ENCODE measurements at places on chromosomes 5 and 9.

- no peak for DNase-seq
Observed at GRCh38 chr5:151248651-151249050, 4.3 kb upstream of the GM2A start.

- no peak for DNase-seq
Observed at GRCh38 chr5:41032973-41033372, 38.2 kb downstream of the MROH2B start.

DNA sequence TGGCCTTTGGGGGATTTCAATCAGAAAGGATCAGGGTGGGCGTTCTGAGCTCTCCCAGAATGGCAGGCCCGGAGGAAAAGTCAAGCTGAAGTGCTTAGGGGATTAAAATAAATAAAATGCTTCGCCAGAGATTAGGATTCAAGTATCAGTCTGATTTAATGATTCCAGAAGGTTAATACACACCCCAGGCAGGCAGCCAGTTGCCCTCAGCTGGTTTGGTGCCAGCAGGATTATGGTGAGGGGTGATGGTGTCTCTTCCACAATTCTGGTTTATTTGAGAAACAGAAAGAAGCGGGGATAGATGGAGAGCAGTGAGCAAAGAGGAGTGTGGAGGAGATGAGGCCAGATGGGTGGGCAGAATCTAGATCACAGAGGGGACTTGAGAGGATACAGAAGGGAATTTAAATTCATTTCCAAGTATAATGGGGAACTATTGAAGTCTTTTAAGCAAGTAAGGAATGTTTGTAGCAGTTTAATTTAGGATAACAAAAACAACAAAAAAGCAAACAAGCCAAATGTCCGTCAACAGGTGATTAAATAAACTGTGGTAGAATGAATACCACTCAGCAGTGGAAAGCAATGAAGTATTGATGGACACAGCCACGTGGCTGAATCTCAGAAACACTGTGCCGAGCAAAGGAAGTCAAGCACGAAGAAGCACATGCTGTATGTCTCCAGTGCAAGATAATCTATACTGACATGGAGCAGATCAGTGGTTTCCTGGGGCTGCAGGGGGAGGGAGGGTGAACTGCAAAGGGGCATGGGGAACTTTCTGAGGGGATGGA lies 297.7 kb downstream of the MSX2 start:
- DNase-seq: no peak

DNA sequence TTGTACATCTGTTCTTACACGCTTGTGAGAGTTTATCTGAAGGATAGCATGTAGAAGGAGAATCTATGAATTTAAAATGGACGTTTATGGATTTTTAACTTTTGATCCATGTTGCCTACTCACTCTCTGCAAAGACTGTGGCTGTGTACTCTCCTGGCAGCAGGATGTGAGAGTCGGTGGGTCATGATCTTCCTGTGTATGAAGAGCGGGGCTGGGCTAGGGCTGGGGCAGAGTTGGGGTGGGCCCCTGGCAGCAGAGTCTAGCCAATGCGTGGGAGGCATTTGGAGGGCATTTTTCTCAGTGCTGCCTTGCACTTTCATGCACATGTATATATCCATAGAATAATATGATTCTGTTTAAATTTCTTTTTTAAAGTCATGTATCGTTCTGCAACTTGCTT lies 24.0 kb upstream of the DAB2IP start:
- no peak for DNase-seq

DNA sequence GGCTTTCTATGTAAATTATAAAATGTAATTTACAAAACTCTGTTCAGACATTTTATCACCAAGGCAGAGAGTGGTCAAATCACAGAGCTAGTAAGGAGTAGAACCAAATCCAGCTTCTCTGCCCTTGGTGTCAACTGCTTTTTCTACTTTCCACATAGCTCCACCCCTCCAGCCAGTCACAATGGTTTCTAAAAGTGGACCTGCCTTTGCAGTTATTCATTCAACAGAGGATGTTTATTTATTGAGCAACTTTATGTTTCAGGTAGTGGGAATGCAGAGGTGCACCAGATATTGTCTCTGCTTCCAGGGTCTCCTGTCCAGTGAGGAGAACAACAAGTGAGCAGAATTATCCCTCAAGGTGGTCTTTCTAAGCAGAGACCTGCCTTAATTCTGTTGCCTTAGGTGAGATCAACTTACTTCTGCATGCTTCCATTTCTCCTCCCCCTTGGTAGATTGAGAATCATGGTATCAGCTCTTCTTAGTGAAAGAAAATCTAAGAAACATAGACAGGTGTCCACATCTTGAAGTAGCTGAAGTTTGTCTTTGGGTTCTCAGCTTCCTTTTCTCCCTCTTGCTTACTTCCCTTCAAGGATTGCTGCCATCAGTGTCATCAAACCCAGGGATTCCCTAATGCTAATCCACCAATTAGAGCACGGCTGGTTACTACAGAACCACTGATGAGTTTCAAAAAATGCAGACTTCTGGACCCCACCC lies 17.2 kb upstream of the PDCD1LG2 start:
- DNase-seq: no peak

- no peak for DNase-seq
Observed at GRCh38 chr9:97935276-97935675, 2.7 kb downstream of the HEMGN start.

DNA sequence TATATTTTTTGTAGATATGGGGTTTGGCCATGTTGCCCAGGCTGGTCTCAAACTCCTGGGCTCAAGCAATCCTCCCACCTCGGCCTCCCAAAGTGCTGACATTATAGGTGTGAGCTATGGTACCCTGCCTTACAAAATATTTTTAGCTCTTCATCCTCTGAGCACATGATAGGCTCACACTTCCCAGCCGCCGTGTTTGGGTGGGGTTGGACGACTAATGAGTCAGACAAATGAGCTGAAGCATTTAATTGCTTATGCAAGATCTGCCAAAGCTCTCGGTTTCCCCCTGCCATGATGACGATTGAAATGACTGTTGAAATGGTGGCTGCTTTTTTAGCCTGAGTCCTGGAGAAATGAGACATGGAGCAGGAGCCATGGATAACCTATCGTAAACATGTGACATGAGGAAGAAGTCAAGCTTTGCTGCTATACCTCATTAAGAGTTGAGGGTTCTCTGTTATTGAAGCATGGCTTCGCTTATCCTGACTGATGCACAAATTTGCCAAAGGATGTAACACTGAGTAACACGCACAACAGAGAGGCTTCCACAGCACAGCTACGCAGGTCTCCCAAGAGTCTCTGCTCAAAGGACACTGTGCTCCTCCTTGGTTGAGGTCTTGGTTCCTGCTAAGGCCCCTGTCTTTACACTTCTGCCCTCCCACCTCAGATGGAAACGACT lies 48.2 kb upstream of the GFPT2 start:
- DNase-seq: no peak

GRCh38 chr9:75186767-75187380 lies 98.6 kb downstream of the OSTF1 start:
- DNase-seq: no peak

DNA sequence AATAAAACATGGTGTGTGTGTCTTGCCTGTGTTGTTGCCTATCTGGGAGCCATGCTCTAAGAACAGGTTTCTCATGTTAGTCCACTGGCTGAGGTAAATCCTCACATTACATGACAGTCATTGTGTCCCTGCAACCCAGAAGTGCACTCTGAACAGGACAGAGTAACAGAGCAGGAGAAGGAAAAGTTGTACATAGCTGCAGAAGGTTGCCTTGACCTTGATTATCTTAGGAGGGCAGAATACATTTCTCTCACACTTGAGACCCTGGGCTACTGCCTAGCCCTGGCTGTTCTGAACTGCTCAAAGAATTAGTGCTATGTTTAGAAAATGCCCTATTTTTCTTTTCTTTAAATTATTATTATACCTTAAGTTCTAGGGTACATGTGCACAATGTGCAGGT lies 16.9 kb downstream of the ZNF189 start:
- no peak for DNase-seq

DNA sequence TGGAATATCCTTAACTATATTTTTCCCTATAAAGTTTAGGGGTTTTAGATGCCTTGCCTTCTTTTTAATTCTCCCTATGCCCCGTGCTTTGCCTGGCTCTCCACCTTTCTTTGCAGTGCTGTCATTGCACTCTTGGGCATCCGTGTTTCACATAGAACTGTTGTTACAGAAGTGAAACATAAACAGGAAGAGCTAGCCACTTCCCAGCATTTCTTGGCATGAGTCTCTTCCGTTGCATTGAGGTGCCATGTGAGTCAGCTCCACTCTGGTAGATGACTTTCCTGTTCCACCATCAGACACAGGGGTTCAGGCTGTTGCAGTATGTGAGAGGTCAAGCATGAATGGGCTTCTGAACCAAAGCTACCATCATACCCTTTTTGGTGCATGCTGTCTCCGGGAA lies 73.4 kb downstream of the ANGPTL2 start:
- no peak for DNase-seq

- peak; percentile 9 for DNase-seq
Observed at GRCh38 chr9:134187110-134187531, 22.8 kb upstream of the RNU6ATAC start.

- no peak for DNase-seq
Observed at GRCh38 chr5:10624206-10624605, 60.3 kb downstream of the ANKRD33B start.

- DNase-seq: no peak
Observed at GRCh38 chr9:97627624-97628023, 5.5 kb downstream of the TSTD2 start.

GRCh38 chr9:84748112-84748511 lies 78.6 kb downstream of the NTRK2 start:
- no peak for DNase-seq

- no peak for DNase-seq
Observed at GRCh38 chr5:40089269-40089668, 590.4 kb upstream of the PTGER4 start.

GRCh38 chr5:170115925-170116324 lies 10.2 kb downstream of the FOXI1 start:
- DNase-seq: no peak

- DNase-seq: no peak
Observed at GRCh38 chr5:147532156-147532555, 22.3 kb upstream of the DPYSL3 start.

DNA sequence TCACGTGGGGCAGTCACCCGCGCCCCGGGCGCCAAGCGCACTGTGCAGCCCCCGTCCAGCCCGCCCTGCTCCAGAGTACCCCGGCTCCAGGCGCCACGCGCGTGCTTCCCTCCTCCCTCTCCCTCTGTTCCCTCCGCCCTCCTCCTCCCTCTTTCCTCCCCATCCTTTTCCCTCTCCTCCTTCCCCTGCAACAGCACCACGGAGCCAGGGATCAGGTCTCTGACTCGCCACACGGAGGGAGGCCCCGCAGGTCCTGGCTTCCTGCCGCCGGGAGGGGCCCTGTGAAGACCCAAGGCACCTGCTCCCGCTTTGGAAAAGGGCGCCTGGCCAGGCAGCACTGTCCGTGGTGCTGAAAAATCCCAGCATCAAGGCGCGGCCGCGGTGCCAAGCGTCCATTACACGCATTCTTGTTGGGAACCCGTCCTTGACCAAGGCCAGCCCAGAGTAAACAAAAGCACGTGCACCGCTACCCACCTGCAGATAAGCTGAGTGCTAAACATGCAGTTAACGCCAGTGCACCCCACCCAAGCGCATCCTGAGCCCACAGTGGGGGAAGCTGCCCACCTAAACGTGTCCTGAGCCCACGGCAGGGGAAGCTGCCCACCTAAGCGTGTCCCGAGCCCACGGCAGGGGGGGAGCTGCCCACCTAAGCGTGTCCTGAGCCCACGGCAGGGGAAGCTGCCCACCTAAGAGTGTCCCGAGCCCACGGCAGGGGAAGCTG lies 21.7 kb downstream of the SLC6A18 start:
- peak; percentile 24 for DNase-seq

- DNase-seq: peak; percentile 12
Observed at GRCh38 chr9:137265496-137266161, 10.5 kb downstream of the NELFB start.

DNA sequence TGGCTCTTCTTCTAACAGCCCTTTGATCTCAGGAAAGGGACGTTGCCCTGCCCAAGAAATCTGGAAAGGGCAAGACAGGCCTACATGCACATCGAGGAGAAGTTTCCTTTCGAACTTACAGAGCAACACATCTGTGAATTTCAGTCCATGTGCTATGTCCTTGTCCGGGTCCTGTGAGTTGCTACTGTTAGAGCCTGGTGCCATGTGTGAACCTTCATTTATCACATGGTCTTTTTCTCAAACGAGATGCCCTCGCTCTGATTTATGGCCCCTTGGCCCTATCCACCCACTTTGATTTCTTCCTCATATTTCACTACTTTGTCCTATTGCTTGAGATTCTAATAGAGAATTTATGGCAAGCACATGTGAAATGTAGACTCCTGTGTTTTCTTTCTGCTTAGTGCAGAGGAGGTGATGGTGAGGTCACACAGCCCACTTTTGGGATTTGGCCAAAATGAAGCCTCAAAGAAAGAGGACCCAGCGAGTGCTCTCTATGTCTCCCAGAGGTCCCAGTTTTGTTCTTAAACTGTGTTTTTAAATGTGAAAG lies 153.1 kb downstream of the SNCAIP start:
- no peak for DNase-seq

DNA sequence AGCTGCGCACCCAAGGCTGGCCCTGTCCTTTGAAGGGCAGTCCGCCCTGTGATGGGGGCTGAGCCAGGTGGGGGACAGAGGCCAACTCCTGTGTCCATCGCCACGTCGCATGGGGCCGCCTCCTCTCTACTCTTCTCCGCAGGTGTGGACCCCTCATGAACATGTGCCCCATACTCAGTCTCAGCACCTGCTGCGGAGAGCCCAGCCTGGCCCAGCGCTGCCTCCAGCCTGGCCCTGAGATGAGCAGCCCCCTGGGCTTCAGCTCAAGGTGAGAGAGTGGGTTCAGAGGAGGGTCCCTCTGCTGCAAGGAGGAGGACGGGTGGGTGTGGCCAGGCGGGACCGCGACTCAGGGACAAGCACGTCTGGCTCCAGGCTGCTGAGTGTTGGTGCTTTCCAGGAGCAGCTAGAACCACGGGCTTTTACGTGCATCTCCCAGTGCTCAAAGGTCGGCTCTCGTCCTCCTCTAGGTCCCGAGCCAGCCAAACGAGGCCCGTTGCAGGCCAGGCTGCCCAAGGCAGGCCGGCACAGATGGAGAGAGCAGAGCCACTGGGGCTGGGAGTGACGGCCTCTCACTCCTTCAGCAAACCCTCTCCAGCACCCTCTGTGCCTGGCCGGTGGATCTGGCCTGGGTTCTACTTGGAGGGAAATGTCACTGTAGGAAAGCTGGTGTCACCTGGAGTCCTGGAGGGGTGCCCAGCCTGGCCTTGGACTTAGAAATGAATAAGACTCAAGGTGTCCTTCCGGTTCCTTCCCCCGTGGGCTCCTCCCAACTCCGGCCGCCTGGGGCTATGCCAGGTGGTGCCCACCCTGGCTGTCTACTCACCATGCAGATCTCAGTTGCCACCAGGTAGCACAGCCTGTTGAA lies 48.9 kb upstream of the RNF130 start:
- DNase-seq: no peak

DNA sequence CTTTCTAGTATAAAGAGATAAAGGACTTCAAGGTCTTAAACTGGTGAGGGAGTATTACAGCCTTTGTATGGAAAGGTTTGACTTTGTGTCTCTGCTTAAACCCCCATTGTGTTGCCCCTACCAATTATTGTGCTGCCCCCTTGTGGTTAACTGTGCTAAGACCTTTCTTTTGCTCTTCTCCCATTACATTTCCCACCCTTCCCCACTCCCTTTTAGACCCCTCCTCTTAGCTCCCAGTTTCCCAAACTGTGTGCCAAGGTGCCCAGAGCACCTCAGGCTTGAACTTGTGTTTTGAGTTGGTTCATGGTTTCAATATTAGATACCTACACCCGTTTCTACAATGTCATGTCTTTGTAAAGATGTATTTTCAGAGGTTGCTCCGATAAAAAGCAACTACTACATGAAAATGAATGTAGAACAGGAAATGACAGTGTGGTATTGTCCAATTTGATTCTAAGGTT lies 2.9 kb downstream of the JAK2 start:
- no peak for DNase-seq
